ENCODE measurements at places on chromosomes 2 and 18.
A peak's percentile ranks its signal among the peaks of the same experiment; 100 is the strongest.

GRCh38 chr2:88880441-88880953, 189.0 kb downstream of the RPIA start:
- peak; percentile 41 for DNase-seq

DNA sequence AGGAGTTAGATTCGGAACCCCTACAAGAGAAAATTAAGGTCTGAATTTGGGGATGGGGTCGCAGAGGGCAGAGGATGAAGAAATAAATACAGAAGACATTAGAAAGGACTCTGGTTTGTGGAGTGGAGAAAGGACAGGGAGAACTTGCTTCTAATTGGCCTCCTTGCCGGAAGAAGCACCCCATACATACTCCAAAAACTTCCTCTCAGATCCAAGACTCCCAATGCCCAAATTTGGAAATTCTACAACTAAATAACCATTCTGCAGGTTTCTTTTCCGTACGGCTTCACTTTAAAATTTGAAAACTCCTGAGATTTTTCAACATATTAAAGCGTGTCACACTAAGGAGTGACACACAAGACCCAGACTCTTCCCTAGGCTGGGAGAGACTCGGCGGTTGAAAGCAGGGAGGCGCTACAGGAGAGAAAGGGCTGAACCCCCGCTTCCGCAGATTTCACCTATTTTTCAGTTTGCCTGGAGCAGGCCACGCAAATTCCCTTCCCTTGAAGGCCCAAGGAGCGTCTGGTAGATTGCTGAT, 478 bp downstream of the CLHC1 start:
- DNase-seq, result no peak

- DNase-seq, result no peak
Measured at GRCh38 chr2:180017784-180018183, 10.7 kb upstream of the CWC22 start.

DNA sequence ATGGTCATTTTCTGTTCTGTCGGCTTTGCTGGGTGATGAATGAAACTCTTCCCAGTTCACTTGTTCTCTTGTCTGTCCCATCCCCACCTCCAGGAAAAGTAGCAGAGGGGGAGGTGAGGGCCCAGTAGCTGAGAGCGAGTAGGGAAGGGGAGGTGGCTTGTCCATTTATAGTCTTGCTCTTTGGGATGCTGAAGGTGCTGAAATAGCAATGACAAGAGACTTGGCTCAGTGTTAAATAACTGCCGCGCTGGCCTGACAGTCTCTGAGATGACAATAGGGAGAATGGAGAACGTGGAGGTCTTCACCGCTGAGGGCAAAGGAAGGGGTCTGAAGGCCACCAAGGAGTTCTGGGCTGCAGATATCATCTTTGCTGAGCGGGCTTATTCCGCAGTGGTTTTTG, at the start of gene SMYD1:
SMYD1 (plus strand) TSS at position 228 of the 400 bp plus-strand sequence; CDS start at position 268, 40 bp downstream.
- no peak for DNase-seq

DNA sequence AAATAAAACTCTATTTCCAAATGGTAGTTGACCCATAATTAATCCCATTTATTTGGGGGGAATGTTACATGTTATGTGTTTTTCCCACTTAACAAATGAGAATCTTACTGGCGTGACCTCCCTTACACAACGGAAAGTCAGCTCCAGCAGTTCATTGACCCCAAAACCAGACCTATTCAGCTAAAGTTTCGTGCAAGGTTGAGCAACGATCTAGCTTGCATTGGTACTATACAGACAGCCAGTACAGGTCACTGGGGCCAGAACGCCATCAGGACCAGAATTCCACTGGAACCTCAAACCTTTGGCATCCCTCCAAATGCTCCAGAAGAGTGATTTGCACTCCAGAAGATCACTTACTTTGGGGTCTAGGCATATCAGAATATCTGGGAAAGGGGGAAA, 6.8 kb upstream of the CTAGE1 start:
- DNase-seq, result no peak

- no peak for DNase-seq
Measured at GRCh38 chr2:79757526-79757925, 244.7 kb downstream of the CTNNA2 start.

GRCh38 chr2:149645391-149645790, 57.8 kb upstream of the MMADHC start:
- DNase-seq, result no peak

DNA sequence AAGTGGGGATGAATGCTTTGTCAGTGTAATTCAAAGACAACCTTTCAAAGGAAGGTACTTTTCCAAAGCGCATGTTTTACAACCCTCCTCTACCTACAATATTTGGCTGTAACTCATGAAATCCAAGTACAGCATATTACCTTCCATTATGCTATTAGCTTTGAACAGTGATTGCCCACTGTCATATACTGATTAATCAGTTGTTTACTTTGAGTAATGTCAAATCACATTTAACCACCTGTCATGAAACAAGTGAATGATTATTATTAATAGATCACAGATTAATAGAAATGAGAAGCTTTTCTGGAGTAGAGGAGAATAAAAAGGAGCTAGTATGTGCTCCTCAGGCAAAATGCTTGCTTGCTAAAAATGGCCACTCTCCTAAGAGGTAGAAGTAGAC, 150.5 kb upstream of the SMAD7 start:
- no peak for DNase-seq

DNA sequence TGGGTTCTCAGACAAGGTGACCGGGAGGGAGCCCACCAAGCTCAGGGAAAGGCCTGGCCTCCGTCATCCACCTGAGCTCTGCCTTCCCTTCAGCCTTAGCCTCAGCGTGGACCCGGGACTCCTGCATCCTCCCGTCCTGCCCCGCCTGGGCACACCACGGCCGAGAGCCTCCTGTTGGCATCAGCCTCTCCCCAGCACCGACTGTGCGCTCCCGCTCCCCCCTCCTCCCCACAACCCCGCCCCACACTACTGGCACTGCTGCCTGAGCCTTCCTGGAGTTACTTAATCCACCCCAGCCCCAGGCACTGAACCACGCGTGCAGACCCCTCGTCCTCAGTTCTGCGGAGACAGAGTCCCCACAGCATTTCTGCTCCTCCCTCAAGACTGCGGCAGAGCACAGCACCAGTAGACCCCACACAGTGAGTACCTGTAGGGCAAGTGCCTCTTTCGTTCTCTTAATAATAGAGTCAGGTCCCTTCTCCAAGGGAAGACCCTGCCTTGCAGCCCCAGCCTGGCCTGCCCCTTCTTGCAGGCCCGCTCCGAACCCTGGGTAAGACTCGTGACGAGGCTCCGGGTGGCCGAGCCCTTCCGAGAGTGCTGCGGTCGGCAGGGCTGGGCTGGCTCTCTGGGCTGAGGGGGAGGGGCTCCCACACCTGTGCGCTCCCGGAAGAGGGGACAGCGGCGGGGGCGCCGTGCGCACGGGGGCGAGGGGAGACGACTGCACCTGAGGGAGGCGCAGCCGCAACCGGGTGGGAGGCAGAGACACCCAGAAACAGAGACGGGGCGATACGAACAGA, at the start of gene AMER3:
AMER3 (plus strand) TSS at position 285 of the 797 bp plus-strand sequence. CDS start 6,533 bp downstream, outside the sequence.
- no peak for DNase-seq

DNA sequence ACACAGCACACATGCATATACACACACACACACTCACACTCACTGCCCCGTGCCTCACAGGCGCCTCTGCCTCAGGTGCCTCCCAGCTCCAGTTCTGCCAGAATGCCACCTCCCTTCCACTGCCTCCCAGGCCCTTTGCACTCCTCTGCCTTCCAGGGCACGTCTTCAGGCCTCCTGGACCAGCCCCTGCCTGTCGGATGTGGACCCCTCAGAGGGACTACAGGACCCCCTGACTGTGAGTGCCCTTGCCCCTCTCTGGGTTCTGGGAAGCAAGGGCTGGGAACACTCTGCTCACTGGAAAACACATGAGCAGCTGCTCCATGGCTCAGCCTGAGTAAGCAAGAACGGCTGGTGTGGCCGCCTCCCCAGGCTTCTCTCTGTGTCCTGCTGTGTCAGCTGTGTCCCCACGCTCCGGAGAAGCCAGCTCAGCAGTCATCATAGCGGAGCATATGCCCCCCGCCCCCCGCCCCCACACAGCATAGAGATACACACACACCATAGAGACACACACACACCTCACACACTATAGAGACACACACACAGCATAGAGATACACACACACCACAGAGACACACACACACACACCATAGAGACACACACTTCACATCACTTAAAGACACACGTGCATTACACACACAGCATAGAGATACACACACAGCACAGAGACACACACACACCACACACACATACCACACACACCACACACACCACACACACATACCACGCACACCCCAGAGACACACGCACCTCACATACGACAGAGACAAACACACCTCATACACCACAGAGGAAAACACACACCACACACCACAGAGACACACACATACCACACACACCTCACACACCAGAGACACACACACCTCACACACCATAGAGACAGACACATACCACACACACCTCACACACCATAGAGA, 271.3 kb downstream of the CYRIA start:
- DNase-seq, result no peak

DNA sequence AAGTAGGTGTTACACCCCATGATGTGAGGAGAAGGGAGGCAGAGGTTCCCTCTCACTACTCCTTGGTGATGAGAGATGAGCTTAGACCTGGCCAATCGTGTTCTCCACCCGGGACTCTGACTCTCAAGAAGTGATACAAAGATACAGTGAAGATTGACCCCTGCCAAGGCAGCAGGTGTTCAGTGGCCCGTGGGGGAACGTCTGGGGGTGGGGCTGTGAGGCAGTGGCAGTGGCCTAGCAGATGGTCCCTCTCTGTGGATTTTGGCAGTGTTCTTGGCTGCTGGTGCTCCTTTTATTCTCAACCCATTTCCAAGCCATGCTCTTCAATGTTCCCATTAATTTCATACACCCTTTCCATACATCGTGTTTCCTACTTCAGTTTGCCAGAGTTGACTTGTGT, 120.4 kb upstream of the NEDD4L start:
- no peak for DNase-seq

- peak; percentile 44 for DNase-seq
Measured at GRCh38 chr2:55232863-55233657, 572 bp downstream of the RPS27A start.

DNA sequence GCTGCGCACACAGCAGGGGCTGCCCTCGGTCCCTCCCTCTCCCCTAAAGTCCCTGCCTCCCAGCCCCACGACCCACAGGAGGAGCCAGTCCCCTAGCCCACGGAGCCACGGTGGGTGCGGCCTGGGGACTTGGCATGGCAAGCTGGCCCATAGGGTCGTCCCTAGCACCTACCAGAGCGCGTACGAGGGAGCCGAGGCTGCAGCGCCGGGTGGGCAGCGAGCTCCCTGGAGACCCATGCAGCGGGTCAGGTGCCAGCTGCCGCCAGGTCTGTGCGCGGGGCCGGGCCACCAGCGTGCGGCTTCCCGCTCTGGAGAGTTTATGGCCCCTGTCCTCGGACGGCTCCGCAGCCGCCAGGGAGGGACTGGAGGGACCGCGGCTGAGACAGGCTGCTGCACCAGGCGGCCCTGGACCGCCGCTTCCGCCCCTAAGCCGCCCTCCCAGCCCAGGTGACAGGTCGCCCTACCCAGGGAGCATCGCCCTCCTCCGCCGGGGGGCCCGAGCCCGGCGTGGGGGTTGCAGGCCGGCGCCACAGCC, 273.6 kb downstream of the CCDC74A start:
- DNase-seq, result no peak

- peak; percentile 66 for DNase-seq
Measured at GRCh38 chr2:18520451-18521425, 39.7 kb downstream of the RDH14 start.

DNA sequence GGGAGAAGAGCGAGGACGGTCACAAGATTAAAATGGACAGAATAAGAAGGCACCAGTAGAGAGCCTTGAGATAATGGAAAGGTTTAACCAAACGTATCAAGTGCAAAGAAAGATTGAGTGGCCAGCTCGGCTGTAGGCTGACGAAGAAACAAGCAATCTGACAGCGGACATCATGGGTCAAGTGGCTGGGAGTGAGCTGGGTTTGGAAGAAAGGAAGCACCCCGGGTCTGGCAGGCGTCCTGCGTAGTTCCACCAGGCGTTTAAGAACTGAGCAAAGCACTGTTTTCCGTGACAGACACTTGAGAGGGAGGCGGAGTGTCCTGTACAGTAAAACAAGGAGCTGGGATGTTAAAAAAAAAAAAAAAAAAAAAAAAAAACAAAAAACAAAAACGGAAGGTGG, 27.1 kb downstream of the DAPL1 start:
- DNase-seq, result no peak

- DNase-seq, result no peak
Measured at GRCh38 chr2:225337183-225337582, 62.3 kb upstream of the NYAP2 start.
